ENCODE measurements at places on chromosomes 6 and 20.

GRCh38 chr20:10453241-10453640 lies 18.1 kb downstream of the SLX4IP start:
- DNase-seq: no peak

GRCh38 chr6:124053315-124053714 lies 249.7 kb downstream of the NKAIN2 start:
- DNase-seq: no peak

DNA sequence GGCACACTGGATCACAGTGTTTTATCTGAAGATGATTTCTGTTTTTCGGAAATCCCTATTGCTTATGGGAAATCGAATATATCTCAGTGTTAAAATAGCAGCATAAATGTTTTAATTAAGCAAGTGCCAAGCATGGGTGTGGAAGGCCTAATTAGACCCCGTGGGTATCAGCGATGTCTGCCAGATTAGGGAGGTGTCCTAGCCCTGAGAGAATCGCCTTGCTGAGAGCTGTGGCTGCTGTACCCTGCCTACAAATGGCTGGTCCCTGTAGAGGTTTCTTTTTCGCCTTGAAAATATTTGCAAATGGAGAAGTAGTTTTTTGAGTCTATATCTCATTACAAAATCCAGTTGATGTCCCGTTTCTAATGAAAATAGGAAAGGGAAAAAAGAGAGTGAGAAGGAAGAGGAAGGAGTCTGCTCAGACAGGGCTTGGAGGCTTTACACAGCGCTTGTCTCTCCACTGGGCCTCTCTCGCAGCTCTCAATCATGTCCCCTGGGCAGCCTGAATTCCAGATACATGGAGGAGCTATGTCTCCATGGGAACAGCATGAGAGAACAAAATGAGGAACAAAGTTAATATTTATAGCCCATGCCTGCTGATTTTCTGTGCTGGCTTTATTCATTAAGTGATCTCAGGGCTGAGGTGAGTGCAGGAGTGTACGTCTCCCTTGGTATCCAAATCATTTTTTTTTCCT lies 35.2 kb upstream of the BCLAF1 start:
- DNase-seq: no peak

- no peak for DNase-seq
These were observed 846.3 kb downstream of the HACE1 start for GRCh38 chr6:104013312-104013971.

DNA sequence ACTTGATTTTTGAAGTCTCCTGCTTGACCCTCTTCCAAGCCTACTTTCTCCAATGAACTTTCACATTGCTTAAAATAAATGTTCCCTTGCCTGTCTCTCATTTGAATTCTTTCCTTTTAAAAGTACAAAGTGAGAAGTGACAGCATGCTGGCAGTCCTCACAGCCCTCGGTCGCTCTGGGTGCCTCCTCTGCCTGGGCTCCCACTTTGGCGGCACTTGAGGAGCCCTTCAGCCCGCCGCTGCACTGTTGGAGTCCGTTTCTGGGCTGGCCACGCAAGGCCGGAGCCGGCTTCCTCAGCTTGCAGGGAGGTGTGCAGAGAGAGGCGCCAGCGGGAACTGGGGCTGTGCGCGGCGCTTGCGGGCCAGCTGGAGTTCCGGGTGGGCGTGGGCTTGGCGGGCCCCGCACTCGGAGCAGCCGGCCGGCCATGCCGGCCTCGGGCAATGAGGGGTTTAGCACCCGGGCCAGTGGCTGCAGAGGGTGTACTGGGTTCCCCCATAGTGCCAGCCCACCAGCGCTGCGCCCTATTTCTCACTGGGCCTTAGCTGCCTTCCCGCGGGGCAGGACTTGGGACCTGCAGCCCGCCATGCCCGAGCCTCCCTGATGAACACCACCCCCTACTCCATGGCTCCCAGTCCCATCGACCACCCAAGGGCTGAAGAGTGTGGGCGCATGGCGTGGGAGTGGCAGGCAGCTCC lies 31.9 kb downstream of the SERPINB6 start:
- DNase-seq: no peak

- no peak for DNase-seq
These were observed 12.2 kb upstream of the ZBTB46 start for GRCh38 chr20:63843222-63843621.

DNA sequence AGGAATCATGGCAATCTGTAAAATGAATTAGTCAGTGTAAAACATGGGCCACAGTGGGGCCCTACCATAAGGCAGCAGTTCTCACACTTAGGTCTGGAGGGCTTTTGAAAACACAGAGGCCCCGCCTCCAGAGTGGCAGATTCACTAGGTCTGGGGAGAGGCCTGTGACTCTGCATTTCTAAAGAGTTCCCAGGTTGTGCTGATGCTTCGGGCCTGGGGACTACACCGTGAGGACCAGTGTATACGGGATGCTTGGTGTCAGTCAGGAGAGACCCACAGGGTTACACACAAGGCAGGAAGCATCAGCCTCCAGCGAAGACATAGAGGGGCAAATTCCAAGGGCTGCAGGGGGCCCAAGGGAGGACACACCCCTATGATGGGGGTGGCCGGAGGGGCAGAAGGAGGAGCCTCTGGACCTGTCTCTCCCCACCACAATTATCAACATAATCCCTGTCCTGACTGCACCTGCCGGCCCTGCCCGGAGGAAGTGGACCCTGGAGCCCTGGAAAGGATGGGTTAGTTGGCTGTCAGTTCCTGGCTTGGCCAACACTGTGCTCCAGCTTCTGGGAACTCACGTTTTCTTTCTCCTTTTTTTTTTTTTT lies 46.7 kb downstream of the FGD2 start:
- no peak for DNase-seq

DNA sequence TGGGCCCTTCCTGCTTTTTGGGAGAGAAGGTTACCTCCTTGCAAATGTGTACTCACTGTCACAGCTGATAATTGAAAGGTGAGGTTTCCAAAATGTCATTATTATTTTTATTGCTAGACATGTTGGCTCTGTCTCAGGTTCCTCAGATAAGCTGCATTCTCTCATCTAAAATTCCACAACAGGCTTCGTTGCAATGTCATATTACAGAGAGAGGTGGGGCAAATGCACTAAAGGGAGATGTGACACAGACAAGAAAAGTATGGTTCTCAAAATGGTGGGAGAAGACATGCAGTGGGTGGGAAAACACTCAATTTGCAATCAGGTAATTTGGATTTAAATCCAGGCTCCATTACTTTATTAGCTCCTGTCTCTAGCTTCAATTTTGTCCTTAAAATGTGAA lies 256.4 kb upstream of the POU3F2 start:
- no peak for DNase-seq

GRCh38 chr6:26472549-26473290 lies 15.0 kb downstream of the BTN2A1 start:
- DNase-seq: no peak

- no peak for DNase-seq
These were observed 210.5 kb upstream of the RSPO3 start for GRCh38 chr6:126907996-126908395.

GRCh38 chr6:162814426-162814973 lies 86.7 kb downstream of the PACRG start:
- DNase-seq: no peak

DNA sequence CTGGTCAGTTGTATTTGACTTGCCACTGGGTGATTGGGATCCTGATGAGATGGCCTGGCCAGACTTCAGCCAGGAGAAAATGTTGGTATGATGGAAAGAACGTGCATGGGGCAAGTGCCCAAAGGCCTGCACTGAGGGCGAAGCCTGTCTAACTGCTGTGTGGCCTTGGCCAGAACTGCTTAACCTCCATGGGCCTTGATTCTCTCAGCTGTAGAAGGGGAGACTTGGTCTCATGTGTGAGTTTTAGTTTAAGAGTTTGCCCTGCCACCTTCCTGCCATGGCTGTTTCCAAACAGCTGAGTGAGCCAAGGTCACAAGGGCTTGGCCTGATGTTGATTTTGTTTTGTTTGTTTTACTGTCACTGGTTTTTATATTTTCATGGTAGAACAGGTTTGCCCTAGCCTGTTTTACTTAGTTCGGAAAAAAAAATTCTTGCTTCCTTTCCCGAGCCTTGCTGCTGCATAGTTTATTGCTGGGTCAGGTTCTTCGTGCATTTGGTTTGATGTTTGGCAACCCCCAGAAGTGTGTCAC lies 35.3 kb downstream of the DSTN start:
- DNase-seq: no peak

GRCh38 chr6:83518816-83519480 lies 6.6 kb downstream of the PRSS35 start:
- DNase-seq: peak; percentile 32

- no peak for DNase-seq
These were observed 80.0 kb downstream of the SAMD5 start for GRCh38 chr6:147588469-147588868.

DNA sequence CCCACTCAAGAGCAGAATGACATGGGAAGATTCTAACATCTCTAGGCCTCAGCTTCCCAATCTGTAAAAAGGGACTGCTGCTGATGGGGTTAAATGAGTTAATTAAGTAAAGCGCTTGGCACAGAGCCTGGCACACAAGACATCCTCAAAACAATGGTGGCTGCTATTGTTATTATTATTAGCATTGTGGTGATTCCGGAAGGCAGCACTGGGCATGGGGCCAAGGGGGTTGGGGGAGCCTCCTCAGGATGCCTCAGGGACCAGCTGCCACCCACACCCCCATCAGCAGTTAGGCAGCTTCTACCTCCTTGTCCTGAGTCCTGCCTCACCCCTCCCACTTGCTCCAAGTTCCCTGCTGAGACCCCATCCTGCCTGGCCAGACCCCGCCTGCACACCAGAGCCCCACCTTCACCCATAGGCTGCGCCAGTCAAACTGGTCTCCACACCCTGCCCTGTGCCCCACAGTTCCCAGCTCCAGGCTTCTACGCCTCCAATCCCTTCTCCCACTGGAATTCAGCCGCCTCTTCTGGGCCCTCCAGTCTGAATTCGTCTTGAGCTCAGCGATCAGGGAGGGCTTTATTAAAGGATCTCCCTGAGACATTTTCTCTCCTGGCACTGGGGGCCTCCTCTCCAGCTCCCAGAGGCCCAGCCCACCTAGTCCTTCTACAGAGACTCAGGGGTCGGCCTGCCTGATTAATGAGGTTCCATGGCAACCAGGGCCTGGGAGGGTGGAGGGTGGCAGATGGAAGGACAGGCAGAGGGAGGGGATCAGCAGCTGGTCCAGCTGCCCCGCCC lies 1.5 kb downstream of the E2F1 start:
- peak; percentile 21 for DNase-seq

DNA sequence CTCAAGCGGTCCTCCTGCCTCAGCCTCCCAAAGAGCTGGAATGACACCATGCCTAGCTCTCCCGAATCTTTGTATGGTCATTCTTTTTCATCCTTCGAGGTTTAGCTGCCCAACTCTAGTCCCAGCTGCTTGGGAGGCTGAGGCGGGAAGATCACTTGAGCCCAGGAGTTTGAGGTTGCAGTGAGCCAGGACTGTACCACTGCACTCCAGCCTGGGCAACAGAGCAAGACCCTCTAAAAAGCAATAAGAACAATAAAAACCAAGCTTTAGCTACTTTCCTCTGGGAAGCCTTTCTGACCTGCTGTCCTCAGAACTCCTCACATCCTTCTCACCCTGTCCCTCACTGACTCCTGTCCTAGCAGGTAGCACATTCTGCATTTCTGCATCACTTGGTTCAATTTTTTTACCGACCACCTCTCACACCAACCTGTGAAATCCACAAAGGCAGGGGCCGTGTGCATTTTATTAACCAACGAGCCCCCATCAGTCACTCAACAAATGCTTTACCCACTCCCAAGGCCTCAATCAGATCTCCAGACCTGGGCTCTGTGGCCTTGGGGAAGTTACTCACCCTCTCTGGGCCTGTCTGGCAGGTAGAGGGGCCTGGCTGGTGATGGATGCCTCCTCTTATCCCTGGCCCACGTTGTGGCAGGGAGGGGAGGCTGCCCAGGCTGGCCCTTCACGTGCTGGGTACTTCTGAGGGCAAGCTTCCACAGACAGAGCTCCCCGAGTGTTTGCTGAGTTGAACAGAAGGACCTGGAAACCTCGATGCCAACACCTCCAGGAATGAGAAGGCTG lies 14.7 kb upstream of the SRC start:
- DNase-seq: no peak

DNA sequence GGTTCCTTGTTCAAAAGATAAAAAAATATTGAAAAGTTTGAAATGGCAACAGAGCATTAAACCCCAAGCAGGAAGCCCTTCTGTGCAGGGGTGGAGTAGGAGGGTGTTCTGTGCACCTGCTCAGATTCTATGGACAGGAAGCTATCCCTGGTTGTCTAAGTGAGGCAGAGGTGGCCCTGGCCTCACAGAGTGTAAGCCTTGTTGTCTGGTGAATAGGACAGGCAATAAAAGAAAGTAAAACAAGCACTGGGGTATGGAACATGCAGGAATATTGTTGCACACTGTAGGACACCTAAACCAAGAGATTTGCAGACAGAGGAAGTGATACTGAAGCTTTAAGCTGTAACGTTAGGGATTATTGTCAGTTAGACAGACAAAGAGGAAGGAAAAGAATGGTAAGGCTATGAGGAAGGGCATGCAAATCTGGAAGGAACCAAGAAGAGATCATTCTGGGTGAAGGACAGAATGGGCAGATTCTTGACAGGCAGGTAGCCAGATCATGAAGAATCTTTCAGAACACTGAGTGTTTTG lies 66.8 kb downstream of the TBC1D7 start:
- no peak for DNase-seq

GRCh38 chr6:135839121-135839520 lies 12.4 kb upstream of the PDE7B start:
- no peak for DNase-seq

DNA sequence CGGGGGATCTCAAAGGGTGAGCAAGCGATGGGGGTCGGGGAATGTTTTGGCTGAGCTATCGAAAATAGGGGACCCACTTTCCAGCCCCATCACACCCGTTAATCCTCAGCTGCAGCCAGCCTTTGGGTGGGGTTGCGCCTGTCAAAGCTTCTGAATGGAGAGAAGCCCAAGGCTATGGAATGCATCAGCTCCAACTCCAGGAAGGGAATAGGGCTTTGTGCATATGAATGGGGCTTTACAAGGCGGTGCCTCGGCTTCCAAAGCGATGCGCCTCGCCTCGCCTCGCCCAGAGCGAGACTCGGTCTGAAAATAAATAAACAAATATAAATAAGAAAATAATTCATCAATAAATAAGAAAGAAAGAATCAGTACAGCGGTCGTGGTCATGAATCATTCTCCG lies 751.4 kb upstream of the DEFB115 start:
- peak; percentile 79 for DNase-seq

- no peak for DNase-seq
These were observed 41.7 kb upstream of the KLHL31 start for GRCh38 chr6:53707108-53707897.

DNA sequence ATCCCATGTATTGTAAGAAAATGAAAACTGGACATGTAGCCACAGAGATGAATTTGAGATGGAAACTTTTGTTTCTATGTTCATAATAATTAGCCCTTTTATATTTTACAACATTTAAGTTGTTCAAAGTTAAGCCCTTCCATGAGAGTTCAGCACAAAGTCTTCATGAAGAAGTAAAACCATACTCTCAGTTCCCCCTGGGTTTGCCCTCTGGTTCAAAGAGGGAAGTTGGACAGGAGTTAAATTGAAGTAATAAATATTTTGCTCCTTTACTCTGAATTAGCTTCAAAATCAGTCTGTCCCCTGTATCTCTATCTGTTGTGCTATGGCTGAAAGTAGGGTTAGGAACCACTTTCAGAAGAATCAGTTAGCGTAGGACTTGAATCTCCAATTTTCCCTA lies 31.1 kb downstream of the PHACTR2 start:
- DNase-seq: no peak

GRCh38 chr6:106620931-106621672 lies 8.2 kb downstream of the RTN4IP1 start:
- DNase-seq: no peak

GRCh38 chr20:10671919-10672623 lies 1.7 kb downstream of the JAG1 start:
- no peak for DNase-seq

All from HAP-1 (cell line).